GM23338 (cell line): ENCODE measurements at places on chromosomes 4 and X. TPM values are rescaled to one million over a fixed set of nuclear protein-coding genes. Genes with fewer than 3 reads are reported as not detected.

DNA sequence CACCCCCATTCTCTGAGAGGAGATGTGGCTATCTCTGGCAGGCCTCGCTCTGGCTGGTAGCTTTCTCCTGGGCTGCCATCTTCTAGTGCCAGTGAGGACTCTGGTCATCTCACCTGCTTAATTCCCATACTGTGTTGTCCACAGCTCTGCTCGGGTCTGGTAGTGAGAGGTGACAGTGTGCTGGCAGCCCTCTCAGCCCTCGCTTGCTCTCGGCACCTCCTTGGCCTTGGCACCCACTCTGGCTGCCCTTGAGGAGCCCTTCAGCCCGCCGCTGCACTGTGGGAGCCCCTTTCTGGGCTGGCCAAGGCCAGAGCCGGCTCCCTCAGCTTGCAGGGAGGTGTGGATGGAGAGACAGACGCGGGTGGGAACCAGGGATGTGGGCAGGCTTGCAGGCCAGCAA lies 52.7 kb downstream of the CPLX1 start:
- no peak for DNase-seq

GRCh38 chr4:153553819-153554170 lies 87.6 kb downstream of the TMEM131L start:
- DNase-seq, result no peak

DNA sequence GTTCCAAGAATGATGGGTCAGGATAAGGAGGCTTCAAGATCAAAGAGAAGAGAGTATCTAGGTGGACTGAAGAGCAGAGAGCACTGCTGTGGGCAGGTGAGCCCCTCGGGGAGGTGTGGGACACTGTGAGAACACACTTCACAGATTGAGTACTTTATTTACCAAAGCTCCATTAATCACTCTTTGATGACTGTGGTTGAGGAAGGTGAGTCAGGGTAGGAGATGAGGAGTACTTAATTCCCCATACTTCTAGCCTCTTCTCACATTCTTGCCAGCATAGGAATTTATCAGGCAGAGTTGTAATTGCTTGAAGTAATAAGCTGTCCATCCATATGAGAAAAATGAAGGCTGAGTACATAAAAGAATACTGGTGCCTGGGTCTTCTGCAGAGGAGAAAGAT lies 375.3 kb downstream of the PCDH10 start:
- no peak for DNase-seq

The PTCHD1 gene
- total RNA-seq, result 1.5 and 1.9 TPM in 2 replicates

- DNase-seq, result no peak
Observed at GRCh38 chr4:114208574-114209151, 229.2 kb upstream of the ARSJ start.

DNA sequence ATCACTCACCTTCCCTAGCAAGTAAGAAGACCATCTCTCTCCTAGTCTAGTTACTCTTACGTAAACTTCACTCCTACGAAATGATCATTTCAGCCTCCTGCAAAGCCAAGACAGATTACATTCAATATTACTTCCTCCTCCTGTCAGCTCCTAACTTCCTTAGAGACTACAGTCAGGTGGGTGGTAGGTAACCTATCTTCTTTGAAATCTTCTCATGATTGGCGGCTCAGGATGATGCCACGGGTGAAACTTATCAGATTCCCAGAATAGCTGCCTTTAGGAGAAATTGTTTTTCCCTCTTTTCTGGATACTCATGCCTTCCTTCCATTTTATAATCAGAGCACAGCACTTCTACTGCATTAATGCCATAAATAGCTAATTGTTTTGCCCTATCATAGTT lies 744.8 kb upstream of the HS3ST1 start:
- no peak for DNase-seq

The DOCK11 gene
- 12.3 and 14.6 TPM in 2 replicates for total RNA-seq
